KG1 (cell line): ENCODE measurements at places on chromosomes 12 and 14.

- no peak for DNase-seq
Measured at GRCh38 chr12:93348575-93349435, 28.9 kb upstream of the NUDT4 start.

DNA sequence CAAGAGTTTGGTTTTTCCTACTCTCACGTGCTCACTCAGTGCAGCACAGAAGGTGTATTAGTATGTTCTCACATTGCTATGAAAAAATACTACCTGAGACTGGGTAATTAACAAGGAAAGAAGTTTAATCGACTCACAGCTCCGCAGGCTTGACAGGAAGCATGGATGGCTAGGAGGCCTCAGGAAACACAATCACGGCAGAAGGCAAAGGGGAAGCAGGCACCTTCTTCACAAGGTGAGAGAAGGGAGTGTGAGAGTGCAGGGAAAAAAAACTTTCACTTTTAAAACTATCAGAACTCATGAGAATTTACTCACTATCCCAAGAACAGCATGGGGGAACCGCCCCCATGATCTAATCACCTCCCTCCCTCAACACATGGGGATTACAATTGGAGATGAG is 185.8 kb upstream of the TMPO start:
- DNase-seq: no peak

DNA sequence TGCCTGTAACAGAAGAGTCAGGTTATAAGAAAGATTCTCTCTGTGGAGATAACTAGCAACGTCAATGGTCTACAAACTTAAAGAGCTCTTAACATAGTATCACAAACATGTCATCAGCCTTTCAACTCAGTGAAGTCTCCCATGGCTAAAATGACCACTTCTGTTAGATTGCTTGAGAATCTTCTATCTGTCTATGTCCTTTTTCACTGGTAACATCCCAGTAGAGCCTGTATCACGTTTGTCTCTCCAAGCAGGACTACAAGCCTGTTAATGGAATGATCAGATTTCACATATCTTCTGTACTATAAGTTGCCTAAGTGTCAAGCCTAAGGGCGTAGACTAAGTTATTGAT is 50.7 kb downstream of the SLC2A13 start:
- no peak for DNase-seq

DNA sequence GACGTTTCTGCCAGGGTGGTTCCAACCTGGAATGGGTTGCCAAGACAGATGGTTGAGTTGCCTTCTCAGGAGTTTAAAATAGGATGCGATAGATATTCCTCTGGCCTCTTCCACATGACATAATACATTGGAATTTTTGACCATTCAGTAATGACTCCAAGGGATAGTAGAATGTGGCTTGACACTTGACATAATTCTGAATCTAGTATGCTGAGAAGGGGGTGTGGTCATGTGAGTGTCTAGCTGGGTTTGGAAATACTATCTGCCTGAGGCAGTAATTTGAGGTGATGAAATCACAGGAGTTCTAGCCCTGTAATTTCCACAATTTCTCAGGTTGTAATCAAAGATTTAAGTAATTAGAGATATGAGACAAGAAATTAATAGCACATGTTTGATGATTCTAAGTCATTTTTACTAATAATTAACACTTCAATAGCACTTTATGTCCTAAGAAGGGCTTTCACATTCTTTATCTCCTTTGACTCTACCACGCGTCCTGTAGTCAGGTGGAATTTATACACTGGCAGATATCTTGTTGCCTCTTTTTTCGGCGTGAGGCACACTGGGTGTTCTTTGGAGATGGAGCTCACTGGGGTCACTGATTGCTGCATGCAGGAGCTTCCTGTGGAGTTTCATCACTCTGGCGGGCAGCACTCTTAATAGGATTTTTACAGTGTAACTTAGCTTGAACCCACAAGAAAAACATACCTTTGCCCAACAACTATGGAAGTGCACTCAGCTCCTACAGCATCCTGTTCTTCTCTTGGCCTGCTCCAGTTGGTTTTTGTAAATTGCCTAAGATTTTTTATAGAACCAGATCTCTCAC is 3.2 kb upstream of the AMIGO2 start:
- no peak for DNase-seq

GRCh38 chr14:90483571-90483974 is 86.7 kb downstream of the CALM1 start:
- no peak for DNase-seq

GRCh38 chr14:76121089-76121748 is 30.5 kb upstream of the GPATCH2L start:
- DNase-seq: no peak

DNA sequence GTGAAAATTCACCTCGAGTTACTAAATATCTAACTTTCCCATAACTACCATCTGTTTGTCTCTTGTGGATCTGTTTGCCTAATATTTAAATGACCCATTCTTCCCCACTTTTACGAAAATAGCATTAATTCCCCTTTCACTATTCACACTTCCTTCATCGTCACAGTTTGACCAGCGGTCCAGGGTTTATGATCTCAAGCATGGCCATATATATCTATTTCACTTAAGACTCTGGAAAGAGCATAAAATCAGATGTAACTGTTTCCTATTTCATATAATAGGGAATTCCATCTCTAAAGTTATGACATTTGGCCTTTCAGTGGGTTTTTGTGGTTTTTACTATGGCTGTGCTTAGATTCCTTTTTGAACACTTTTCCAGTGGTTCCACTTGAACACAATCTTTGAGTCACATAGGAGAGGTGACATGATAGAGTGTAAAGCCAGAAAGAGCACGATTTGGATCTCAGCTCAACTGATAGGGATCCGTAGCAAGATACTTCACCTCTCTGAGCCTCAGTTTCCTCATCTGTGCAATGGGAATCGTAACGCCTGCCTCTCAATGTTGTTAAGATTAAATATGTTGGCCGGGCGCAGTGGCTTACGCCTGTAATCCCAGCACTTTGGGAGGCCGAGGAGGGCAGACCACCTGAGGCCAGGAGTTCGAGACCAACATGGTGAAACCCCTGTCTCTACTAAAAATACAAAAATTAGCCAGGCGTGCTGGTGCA is 754 bp upstream of the BCL2L14 start:
- no peak for DNase-seq

DNA sequence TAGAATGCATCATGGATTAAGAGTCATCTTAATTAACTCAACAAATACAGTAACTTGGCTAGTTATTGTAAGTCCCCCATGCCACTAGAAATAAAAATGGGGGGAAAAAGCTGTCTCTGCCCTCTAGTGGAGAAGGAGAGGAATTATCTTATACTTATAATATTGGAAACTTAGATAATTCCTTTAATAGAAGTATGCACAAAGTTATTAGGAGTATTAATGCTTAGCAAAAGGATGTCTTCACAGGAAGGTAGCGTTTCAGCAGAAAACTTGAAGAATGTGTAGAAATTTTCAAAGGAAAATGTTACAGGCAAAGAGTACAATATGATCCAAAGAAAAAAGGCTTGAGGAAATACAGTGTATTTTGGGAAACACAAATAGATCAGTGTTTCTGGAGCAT is 19.8 kb downstream of the OR5AU1 start:
- DNase-seq: no peak

GRCh38 chr14:72723858-72724530 is 169.9 kb downstream of the DPF3 start:
- DNase-seq: no peak

- DNase-seq: no peak
Measured at GRCh38 chr12:130375296-130376287, 37.9 kb downstream of the PIWIL1 start.

- no peak for DNase-seq
Measured at GRCh38 chr12:70637303-70638085, at the start of gene PTPRB. TSS of gene PTPRB (minus strand) at chr12:70637429. CDS start at chr12:70637395, 34 bp downstream.

DNA sequence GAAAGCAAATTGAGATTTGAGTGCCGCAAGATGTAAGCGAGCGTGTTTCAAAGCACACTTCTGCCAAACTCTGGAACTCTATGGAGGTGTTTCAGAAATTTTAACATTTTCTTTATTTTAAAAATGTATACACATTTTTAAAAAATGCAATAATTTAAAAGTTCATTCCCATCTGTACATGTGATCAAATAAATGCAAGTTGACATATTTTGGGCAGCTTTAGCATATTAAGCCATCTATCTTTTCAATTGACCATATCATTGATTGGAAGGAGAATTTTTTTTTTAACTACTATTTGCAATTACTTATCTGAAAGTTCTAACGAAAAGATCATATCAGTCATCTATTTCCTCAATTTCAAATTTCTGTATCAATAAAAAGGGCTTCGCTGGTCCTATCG is 101.3 kb downstream of the PPM1H start:
- DNase-seq: no peak

GRCh38 chr14:99674064-99674650 is 9.9 kb upstream of the CYP46A1 start:
- no peak for DNase-seq

DNA sequence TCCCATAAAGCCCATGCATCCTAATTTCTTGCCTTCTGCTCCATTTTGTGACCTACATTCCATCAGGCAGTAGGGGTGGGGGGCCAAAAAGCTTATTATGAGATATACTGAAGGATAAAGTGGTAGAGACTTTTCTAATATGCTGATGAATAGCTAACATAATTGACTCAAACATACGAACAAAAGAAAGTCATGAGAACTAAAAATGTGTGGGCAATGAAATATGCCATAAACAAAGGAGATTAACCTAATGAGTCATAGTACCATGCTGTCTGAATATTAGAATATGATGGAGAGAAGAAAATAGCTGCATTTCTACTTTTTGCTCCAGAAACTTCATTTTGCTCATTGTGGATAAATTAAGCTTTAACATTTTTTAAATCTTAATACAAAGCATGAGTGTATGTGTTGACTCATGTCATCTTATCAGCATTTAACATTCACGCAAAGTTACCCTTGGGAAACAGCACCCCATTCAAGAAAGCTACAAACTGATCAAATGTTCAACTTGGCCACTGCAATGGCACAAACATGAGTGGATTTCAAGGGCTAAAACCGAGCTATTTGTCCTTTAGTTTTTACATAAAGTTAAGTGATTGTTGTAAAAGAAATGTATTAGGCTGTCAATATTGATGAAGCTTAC is 64.0 kb upstream of the DIO2 start:
- no peak for DNase-seq

DNA sequence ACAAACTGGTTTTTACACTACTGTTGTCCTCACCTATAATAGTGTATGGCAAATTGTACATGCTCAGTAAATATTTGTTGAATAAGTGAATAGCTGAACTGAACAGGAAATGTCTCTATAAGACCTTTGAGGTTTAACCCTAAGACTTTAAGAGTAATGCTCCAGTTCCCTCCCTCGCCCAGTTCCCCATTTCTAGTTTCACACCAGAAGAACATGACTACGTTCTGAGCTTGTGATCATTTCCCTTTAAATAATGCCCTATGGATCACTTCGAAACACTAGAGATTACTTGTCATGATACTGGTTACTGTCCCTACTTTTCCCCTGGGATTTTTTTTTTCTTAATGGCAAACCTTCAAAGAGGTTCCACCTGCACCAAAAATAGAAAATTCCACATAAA is 69.3 kb downstream of the PRKD1 start:
- DNase-seq: no peak

DNA sequence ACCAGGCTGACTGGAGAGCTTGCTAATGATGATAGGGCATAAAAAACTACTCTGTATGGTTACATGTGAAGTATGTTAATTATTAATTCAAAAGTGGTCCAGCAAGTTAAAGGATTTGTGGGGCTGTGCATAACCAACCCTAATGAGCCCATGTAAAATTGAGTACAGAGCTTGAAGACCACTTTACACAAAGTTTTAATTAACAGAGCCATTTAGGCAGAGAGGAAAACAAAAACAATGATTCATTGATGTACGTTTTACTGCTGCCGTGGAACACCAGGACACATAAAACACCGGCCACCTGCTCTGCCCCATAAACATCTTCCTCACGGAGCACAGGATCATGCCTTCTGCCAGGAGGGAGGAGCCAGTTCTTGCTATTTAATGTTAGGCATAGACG is 83.5 kb downstream of the RIMBP2 start:
- DNase-seq: no peak

GRCh38 chr12:69981881-69982475 is 157.0 kb downstream of the MYRFL start:
- DNase-seq: no peak

- DNase-seq: no peak
Measured at GRCh38 chr12:30447061-30447750, 248.5 kb downstream of the IPO8 start.

- no peak for DNase-seq
Measured at GRCh38 chr12:65308601-65309071, 30.2 kb downstream of the MSRB3 start.

DNA sequence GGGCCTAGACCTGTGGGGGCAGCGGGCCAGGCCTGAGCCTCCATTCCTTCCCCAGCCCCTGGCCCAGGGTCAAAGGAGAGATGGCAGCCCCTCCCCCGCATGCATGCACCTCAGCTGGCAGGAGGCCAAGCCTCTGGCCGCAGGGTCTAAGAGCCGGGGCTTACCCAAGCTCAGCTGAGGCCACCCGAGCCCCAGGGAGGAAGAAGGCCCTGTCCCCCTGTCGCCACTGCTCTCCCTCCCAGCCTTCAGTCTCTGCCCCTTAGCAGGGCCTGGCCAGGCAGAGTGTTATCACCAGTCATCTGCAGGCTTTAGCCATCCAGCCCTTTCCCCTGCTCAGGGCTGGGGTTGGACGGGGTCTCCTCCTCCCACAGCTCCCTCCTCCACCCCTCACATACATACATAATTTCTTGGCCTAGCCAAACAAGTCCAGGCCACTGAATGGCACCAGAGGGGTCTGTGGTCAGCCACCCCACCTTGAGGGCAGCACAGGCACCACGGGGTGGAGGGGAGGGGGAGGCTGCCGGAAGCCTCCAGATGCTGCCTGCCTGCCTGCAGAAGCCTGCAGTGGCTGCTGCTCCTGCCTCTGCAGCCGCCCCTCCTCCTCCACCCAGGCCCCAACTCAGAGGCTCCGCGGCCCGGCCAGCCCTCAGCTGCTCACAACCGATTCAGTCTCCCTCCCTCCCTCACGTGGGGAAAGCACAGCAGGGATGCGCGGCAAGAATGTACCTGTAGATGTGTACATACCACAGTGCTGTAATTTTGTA is 22.8 kb downstream of the RAB35 start:
- DNase-seq: no peak
